Caki2 (cell line): ENCODE measurements at places on chromosomes 16 and 17. TPM values are rescaled to one million over a fixed set of nuclear protein-coding genes. Genes with fewer than 3 reads are reported as not detected.

The LRRC36 gene
- 0.37 TPM in 1 of 2 replicates, not detected in the other for total RNA-seq

The KLHL11 gene
- total RNA-seq, result 10.3 and 15.5 TPM in 2 replicates

The TMIGD1 gene
- total RNA-seq, result not detected in 2 replicates

The PSMD3 gene
- 170 and 200 TPM in 2 replicates for total RNA-seq
